ENCODE measurements at places on chromosomes 11 and 22. TPM values are rescaled to one million over a fixed set of nuclear protein-coding genes. Genes with fewer than 3 reads are reported as not detected.

Gene CBX7
- total RNA-seq = 11.6 TPM

Gene BAIAP2L2
- not detected for total RNA-seq

Gene CASP5
- total RNA-seq = 0.74 TPM

Gene MIOX
- total RNA-seq = not detected

DNA sequence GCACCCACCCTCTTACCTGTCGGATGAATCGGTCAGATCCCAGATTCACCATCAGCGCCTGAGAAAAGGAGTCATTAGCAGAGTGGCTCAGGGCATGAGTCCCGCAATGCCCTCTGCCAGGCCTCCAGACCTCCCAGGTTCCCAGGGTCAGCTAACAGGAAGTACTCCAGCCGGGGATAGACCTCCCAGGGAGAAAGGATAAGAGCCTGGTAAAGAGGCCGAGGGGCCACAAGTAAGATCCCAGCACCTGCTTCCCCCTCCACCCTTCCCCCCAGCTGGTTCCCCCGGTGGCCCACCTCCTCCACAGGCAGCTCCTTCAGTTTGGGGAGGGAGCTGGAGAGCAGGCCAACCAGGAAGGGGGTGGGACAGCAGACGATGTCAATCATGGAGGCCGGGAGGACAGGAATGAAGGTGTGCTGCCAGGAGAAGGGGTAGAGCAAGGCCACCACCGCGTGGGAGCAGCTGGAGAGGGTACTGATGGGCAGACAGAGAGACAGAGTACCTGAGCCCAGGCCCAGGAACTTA is 16.4 kb downstream of the RPL27A start:
- no peak for DNase-seq

DNA sequence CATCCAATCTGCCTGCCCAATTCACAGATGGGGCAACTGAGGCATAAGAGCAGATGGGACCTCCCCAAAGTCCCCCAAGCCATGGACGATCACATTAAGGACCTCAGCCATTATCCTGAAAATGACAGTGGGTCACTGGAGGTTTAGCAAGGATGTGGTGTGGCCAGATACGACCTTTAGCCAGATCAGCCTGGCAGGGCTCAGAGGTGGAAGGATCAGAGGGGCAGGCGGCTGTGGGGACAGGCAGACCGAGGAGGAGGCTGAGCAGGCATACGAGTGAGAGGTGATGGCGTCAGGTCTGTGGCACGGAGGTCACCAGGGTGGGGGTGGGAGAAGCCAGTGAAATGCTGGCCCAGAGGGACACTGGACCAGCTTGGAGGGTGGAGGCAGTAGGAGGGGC is 14.1 kb upstream of the TMPRSS6 start:
- DNase-seq = no peak

Measured in urinary bladder (tissue), 4 donors.